Astrocyte (in vitro differentiated cells and primary cell): ENCODE measurements at places on chromosomes 2 and 18. TPM values are rescaled to one million over a fixed set of nuclear protein-coding genes. Genes with fewer than 3 reads are reported as not detected.

MPP4 gene
- 1.0 and 2.9 TPM in 2 replicates for total RNA-seq

GRCh38 chr18:8238507-8238906, 370.7 kb upstream of the RAB12 start:
- no peak for DNase-seq

DNA sequence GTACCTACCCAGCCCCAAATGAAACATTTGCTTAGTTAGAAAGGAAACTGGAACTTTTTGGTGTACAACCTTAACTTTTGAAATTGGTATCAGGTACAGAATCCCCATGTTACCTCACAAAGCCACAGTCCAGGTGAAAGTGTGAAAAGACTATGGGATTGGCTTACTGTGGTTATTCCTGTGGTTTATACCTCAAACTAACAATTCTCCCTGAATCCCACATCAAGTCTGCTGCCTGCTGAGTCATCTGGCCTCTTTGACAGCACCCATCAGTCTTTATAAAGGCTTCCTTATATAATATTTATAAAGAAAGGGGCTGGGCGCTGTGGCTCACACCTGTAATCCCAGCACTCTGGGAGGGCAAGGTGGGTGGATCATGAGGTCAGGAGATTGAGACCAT, 164.6 kb downstream of the TMEM247 start:
- peak; percentile 76 for DNase-seq

DNA sequence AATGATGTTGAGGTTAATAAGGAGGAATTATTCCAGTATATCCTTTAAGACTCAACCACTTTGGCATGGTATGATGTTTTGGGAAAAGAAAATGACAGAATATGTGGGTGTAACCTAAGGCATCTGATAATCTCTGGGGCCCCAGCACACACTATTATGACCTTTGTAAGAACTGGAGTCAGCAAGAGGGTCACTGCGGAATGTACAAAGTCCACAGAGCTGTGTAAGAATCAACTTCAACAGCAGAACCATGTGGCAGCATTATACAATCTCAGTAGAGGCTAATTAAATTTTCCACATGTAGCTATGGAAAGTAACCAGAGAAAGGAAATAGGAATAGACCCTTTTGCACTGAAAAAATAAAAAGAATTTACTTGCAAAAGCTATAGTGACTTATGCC, 445.1 kb upstream of the UBE2E3 start:
- no peak for DNase-seq

GRCh38 chr2:23589220-23589647, 204.3 kb downstream of the KLHL29 start:
- DNase-seq: no peak

GRCh38 chr2:12008425-12009061, 262.1 kb downstream of the LPIN1 start:
- peak; percentile 61 for DNase-seq

GRCh38 chr2:65754219-65754618, 321.8 kb upstream of the SPRED2 start:
- peak; percentile 54 for DNase-seq

GTF2A1L gene
- total RNA-seq: not detected in 2 replicates

DNA sequence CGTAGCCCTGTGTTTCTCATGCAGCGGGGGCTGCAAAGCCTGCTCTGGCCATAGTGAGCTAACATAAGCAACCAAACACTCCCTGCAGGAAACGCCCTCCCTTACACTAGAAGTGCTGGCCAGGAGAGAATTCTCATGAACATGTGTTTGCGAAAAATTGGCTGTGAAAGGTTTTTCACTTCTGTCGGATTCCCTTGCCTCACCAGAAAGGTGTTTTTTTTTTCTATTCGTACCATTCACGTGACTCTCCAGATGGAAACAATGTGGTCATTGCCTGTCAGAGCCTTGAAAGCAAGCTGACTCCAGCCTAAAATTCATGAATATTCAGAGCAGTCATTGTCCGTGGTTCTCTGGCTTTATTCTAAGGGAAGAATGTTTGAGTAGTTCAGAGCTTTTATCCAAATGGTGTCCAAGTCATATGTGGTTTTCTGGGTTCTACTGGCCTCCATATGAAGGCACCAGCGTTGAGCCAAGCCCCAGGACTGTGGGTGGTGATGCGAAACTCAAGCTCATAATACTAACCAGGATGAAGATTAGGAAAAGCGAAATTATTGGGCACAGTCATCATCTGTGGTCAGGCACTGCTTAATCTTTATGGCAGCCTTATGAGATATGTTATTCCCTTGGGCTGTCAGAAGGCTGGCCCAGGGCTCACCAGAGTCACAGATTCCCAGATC, 236.4 kb downstream of the ALPK2 start:
- peak; percentile 94 for DNase-seq

DNA sequence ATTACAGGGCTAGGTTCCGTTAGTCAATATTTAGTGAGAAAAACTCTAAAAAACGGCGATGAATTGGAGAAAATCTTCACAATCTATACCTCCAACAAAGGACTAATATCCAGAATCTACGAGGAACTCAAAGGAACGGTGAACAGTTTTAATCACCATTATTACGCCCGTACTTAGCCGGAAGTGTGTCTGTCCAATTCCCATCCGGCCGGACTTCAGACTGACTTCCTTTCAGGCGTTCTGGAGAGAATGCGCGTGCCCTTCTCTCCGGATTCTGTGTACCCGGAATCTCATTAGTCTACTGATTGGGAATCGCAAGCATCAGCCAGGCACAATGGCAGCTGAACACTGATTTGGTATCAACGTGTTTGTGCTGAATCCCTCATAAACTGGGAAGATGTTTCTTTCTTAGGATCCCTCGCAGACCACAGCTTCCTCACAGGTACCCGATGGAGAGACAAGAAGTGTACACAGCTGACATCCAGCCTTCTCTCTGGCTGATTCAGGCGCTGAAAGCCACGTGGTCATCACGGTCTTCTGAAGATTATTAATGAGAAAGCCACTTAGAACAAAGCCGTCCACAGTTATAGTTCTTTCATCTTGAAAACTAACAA, 239.9 kb downstream of the ZNF516 start:
- no peak for DNase-seq

SLC19A3 gene
- total RNA-seq: 0.12 and 0.14 TPM in 2 replicates
